ENCODE measurements at places on chromosomes 12 and 14. TPM values are rescaled to one million over a fixed set of nuclear protein-coding genes. Genes with fewer than 3 reads are reported as not detected.

The OAS3 gene
- 22.8 TPM for total RNA-seq

The SLC17A8 gene
- 0.06 TPM for total RNA-seq

The SLC5A8 gene
- not detected for total RNA-seq

The ADCY4 gene
- not detected for total RNA-seq

The COCH gene
- 21.2 TPM for total RNA-seq

The TAS2R31 gene
- 0.16 TPM for total RNA-seq

The OR6C2 gene
- not detected for total RNA-seq
